ENCODE measurements at places on chromosomes 5 and 9.

DNA sequence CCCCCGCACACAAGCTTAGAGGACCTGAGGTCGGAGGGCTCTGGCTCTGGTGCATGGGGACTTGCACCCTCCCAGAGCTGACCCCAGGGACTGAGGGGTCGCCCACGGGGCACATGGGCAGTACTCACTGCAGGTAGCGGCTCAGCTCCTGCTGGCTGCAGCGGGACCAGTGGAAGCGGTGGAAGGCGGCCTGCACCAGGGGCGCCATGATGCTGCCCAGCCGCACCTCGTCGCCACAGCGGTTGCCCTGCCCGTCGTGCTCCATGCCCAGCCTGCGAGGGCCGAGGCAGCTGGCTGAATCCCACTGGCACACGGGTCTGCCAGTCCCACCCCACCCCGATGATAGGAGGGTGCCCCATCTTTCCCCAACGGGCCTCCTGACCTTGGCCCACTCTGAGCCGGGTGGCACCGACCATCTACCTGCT is 93.8 kb downstream of the ZNF354C start:
- no peak for DNase-seq

GRCh38 chr5:83689881-83690280 is 30.8 kb downstream of the HAPLN1 start:
- no peak for DNase-seq

DNA sequence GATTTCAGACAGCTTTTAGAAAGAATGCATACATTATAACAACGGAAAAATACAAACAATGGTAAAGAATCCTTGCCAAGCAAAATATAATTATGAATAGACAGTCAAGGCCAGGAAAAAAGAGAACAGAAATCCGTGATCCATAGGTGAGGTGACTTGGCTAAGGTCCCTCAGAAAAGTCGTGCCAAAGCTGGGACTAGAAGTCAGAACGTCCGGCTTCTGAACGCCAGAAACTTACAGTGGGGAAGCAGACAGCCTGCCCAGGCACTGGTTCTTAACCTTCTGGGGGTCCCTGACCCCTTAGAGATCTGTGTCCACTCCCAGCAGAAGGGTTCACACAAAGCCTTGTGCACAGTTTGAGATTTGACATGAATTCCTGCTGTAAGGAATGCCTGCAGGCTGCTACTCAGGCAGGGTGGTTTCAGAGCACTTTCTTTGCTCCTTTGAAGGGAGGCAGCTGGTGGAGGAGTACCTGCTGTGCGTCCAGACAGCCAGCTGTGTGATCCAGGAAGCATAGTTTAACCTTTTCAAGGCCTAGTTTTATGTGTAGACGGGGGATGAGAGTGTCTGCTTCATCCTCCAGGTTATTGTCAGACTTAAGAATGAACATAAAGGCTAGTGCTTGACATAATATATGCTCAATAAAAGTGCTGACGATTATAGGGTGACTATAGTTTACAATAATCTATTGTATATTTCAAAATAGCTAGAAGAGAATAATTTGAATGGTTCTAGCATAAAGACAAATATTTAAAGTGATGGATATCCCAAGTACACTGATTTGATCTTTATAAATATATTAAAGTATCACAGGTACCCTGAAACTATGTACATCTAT is 852 bp downstream of the ARHGEF37 start:
- peak; percentile 31 for DNase-seq

- DNase-seq = no peak
Measured at GRCh38 chr9:76321195-76321828, 72.9 kb downstream of the RFK start.

GRCh38 chr9:100084734-100085133 is 14.1 kb downstream of the ERP44 start:
- DNase-seq = peak; percentile 15

GRCh38 chr9:34576597-34577399 is 12.7 kb downstream of the CNTFR start:
- no peak for DNase-seq

DNA sequence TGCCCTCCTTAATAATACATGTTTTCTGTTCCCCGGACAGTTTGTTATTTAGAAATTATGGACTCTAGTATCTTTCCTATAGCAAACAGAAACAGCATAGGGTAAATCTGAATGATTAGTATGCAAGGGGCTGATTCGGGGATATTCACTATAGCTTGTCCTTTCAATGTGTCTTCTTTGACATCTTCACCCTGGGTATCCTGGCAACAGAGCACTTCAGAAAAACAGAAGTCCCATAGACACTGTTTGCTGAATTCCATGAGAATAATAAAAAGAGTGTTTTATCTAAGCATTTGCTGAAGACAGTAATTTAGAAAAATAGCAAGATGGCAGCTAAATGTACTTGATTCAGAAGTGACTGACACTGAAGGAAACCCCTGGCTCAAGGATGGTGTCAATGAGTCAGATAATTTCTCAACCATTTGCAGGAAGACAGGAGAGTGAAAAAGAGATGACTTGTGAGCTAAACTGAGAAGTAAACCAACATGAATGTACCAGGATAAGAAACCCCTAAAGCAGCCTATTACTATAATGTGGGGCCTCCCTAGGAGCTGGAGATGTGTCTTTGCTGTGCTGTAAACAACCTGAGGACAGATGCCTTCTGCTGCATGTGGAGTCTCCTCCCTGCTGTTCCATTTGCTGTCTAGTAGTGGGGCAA is 246.2 kb downstream of the MAN2A1 start:
- DNase-seq = no peak

GRCh38 chr5:166330036-166330435 is 1961.4 kb upstream of the WWC1 start:
- no peak for DNase-seq

- peak; percentile 91 for DNase-seq
Measured at GRCh38 chr9:130268521-130269211, 3.1 kb downstream of the HMCN2 start.

DNA sequence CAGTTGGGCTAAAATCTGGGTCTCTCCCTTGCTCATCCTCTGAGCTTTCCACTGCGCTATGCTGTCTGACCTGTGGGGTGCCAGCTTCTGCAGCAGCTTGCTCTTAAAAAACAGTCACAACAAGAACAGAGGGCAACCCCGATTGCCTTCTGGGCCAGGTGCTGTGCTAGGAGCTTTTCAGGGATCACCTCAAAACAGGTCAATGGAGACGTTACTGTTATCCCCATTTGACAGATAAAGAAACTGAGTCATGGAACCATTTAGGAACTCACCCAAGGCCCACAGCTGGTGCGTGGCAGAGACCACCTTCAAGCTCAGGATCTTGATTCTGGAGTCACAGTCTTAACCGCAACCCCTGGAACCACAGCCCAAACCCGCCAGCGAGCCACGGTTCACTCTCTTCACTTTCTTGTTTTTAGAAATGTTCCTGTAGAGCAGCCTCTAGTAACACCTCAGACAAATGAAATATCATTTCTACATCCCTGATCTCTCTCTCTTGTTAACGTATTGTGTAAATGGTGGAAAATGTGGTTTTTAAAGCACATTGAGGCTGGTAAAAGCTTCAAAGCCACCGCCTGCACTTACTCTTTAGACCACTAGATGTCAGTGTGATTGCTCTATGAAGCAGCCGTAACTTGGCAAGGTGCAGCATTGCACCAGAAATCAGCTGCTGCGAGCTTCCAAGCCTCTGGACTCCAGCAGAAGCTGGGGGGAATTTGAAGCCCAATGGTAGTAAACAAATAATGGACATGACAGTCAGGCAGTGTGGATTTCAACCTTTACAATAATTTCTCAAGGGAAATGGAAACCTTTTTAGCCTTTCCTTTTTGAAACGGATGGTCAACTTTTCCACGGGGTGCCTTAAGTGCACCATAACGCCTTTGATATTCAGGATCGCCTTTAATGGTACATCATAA is 1.7 kb downstream of the FYB1 start:
- peak; percentile 19 for DNase-seq

DNA sequence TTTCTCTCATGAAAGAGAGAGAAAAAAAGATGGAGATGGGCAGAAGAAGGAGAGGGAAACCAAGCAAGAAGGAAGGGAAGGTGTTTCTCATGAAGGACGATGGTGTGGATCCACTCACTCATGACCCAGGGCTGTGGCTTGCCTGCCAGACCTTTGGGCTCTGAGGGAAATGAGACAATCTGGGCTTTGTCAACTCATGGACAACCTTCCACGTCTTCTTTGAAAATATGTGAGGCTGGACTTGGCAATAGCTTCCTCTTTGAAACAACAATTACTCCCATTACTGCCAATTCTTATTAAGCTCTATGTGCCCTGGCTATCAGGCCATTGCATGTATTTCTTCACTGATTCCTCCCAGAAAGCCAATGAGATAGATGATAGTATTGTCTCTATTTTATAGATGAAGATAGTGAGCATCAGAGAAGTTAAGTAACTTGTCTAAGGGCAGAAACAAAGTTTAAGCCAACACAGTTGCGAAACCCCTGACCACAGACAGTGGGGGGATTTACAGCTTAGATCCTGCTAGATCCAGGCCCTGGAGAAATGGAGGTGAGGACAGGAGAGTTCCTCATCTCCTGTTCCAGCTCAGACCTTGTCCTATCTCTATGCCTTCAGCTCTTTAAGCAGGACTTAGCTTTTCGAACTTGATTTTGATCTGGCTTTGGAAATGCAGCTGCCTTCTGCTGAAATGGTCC is 132.4 kb downstream of the GCNT1 start:
- DNase-seq = no peak

DNA sequence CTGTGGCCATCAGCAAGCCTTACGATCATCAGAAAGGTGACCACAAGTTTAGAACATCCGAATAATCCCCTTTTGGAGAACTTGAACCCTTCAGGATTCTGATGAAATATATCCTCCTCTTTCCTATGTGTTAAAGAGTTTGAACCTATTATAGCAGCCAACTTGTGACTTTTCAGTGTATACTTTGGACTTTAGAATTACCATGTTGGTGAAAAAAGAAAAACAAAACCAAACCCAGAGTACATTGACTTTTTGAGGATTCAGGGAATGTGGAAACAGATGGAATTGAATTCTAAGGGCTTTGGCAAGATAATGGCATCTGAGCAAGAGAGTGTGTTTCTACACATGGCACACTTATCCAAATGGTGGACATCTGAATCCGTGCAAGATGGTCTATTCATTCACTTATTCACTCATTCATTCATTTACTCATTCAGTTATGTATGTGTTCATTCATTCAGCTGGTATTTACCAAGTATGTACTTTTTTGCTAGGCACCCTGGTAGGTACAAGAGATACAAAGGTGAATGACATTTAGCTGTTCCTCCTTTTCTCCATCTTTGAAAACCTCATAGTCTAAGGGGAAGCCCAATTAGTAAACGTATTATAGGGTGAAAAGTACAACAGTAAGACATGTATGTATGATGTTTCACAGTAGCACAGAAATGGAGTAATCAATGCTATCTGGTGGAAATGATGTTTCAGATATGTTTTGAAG is 91.8 kb downstream of the PRDM6 start:
- DNase-seq = no peak

GRCh38 chr5:140551872-140552271 is 4.4 kb downstream of the EIF4EBP3 start:
- DNase-seq = no peak

DNA sequence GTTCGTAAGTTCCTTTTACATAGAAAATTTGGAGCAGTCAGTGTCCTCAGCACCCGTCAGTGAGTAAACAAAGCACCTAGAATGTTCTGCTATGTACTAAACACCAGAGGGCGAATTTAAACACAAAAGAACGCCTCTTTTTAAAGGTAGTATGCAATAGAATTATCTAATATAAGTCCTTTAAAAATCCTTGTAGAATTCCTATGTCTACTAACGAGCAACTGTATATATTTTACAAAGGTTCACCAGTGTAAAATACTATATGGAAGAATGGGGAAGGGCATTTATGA is 499 bp upstream of the TMEM232 start:
- DNase-seq = no peak

DNA sequence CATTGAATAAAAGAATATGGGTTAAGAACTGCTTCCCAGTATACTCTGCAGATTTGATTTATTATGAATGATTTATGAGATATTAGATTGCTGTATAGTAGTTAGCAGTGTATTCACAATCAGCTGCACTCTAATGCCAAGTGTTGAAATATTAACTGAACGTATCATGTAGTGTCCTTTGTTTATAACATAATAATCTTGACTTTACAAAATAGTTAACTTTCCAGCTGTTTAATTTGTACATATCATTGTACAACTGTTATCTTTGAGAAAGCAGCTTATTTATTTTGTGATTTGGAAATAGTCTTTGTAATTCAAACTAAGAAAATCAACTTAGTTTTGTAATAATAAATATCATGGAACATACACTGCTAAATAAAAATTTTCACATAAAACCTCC is 219.5 kb downstream of the RANBP17 start:
- no peak for DNase-seq

GRCh38 chr5:61071526-61071925 is 90.7 kb downstream of the SMIM15 start:
- DNase-seq = no peak

DNA sequence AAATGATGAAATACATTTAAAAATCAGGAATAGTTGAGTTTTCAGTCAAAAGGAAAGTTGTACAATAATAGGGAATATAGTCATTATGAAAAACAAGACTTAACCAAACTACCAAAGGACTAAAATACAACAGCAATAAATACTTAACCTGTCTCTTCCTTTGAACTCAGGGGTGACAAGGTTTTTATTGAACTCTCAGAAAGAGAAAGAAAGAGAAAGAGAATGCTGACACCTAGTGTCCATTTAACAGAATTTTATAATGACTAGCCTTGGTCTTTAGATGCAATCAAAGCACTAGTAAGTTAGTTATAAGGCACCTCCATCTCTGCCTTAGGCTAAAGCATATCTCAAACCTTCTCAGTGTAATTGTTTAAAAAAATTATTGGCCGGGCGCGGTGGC is 47.5 kb downstream of the UIMC1 start:
- DNase-seq = peak; percentile 31

DNA sequence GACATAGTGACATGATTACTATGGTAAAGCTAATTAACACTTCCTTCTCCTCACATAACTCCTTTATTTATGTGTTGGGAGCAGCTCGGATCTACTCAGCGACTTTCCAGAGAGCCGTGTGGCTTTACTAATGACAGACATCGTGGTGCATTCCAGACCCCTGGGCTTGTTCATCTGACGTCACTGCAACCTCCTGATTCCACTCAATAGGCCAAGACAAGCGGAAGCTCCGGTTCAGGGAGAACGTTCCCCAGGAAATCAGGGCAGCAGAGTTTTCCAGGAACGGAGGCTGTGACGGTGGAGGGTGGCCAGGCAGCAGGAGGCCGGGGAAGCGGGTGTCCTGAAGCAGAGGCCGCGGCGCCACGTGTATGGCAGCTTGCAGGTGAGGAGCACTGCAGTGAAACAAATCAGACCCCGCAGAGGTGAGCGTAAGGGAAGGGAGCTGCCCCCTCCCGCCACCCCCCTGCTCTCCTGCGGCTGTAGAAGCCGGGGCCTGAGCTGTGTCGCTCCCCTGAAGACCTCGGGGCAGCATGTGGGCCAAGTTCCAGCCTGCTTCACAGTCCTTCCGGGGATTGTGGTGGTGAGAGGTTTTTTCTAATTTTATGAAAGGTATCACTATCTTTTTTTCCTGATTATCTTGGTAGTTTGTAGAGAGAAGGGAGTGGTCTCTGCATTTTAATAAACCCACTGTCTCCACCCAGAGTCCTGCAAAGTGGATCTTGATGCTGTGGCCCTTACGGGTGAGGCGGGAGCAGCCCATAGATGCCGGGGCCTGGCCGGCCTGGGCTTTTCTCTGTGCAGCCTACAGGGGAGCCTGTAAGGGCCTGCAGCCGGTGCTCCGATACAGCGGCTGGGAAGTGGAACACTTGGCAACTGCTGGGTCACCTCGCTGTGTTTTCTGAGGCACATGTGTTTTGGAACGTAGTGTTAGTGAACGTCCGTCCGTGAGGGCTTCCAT is 220.4 kb upstream of the IRX4 start:
- no peak for DNase-seq
